ENCODE measurements at places on chromosomes 5 and 9. TPM values are rescaled to one million over a fixed set of nuclear protein-coding genes. Genes with fewer than 3 reads are reported as not detected.

DNA sequence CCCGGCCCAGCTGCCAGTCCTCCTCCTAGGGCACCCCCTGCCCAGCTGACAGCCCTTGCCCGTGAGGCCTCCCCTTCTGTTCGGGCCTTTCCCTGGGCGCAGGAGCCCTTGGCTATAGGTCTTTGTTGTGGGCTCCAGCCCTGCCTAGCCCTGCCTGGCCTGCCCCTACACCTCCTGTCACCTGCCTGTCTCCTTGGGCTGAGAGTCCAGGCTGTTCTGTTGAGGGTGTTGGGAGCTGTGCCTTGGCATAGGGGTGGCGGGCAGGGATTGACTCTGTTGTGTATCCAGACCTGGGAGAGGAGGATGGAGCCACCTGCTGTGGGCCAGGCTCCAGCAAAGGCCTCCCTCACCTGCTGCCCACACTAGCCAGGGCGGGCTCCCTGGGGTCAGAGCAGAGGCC is 11.6 kb downstream of the FCN2 start:
- DNase-seq = no peak

The ADRA1B gene
- total RNA-seq = 2.8 TPM

DNA sequence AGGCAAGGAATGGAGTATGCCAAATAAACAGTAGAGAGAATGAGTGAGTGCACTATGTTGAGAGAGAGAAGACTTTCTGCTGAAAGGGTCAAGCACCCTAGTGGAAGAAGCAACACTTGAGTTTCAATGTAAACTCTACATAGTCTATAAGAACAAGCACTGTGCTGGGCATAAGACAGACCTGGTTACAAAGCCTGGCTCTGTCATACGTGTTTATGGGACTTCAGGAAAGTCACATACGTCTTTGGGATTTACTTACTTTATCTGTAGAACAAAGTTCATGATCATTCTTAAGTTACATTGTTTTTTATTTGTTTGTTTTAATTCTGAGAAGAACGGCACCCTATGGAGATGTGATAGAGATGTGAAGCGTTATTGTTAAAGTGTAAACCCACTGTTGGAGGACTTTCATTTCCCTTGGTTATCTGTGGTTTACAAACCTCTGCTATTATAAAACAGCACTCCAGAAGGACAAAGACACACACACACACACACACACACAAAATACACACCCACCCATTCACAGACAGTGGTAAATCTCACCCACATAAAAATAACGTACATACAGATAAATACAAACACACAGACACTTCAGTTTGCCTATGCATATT is 70.7 kb upstream of the TRIM32 start:
- DNase-seq = no peak

DNA sequence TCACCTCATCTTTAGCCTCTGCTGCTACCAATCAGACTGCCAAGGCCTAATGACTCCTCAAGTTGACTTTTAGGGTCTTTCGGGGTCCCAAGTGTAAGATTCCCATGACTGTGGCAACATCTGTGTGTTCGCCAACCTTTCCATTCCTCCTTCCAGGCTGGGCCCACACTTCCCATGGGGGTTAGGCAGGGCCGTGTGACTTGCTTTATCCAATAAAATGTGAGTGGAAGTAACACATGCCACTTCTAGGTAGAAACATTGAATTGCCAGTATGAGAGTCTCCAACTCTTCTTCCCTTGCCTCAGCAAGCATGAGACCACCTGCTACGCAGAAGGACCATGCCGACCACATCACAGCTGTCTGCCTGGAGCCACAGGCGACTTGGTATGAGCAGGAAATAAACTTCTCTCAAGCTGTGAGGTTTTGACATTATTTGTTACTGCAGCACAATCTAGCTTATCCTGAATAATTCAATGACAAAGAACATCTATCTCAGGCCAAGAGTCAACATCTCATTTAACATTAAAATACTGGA is 190.4 kb upstream of the IER5L start:
- DNase-seq = no peak

- DNase-seq = no peak
These were observed 82.1 kb upstream of the LMX1B start for GRCh38 chr9:126531591-126531990.

The IL12B gene
- total RNA-seq = not detected

DNA sequence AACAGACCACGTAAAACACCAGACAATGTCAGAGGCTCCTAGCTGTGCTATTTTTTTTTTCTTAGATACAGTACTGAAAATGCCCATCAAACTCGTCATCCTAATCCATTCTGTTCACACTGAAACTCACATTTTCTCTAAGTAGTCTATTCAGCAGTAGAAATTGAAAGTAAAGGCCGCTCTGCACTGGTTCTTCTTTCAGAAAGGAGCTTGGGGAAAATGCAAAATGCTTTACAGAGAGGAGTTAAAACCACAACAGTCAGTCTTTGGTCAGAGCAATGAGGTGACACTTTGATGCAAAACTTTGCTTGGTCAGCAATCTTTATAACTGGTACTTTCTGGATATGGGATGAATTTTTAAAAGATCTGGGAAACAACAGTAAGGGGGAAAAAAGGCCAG is 43.8 kb upstream of the SUSD1 start:
- DNase-seq = no peak

GRCh38 chr9:81113453-81114124 is 575.8 kb downstream of the TLE1 start:
- DNase-seq = no peak

- no peak for DNase-seq
These were observed 121.3 kb downstream of the ADAMTS2 start for GRCh38 chr5:179223961-179224360.

- no peak for DNase-seq
These were observed 81.2 kb downstream of the PRLR start for GRCh38 chr5:35149041-35149440.
